ENCODE measurements at places on chromosomes 12 and 14.

DNA sequence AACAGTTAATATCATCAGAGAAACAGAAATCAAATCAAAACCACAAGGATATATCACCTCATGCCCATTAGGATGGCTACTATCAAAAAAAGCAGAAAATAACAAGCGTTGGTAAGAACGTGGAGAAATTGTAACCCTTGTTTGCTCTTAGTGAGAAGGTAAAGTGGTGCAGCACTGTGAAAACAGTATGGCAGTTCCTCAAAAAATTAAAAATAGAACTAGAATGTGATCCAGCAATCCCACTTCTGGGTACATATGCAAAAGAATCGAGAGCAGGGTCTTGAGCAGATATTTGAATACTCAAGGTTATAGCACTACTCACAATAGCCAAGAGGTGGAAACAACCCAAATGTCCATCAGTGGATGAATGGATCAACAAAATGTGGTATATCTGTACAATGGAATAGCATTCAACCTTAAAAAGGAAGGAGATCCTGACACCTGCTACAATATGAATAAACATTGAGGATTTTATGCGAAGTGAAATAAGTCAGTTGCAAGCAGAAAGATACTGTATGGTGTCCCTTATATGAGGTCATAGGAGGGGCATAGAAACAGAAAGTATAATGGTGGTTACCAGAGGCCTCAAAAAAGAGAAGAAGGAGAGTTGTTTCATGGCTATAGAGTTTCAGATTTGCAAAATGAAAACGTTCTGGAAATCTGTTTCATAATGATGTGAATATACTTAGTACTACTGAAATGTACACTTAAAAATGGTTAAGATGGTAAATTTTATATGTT, 131.0 kb upstream of the EEA1 start:
- DNase-seq: no peak

- DNase-seq: no peak
Observed at GRCh38 chr14:87139299-87139698, 853.7 kb downstream of the GALC start.

DNA sequence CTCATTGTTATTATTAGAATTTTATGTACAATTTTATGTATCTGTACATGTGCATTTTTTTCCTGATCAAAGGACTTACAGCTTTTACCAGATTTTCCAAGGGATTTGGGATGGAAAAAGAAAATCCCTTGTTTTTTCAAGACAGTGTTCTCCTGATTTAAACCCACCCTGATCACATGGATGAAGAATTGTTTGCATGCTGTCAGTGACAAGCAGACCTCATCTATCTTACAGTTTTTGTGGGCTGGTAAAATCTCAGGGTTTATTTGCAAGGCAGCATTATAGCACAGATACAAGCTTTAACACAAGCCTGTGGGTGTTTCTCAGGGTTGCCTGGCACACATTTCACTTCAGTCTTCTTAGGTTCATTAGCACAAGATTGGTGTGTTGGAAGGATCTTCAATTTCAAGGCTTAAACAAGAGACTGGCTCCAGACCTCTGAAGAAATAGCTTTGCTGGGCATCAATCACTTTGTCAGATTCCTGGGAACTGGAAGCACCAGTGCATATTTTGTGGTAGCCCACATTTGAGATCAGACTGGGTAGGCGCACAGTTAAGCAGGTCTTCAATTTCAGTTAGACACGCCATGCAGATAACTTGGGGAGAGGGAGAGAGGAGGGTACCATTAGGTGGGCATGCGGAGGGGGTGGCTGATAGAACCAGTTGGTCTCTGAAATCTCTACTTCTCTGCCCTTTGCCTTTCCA, 118.0 kb downstream of the TBX5 start:
- DNase-seq: no peak

GRCh38 chr12:29622251-29622650, 124.8 kb upstream of the OVCH1 start:
- no peak for DNase-seq

GRCh38 chr12:127717278-127717677, 549.7 kb upstream of the TMEM132C start:
- no peak for DNase-seq

DNA sequence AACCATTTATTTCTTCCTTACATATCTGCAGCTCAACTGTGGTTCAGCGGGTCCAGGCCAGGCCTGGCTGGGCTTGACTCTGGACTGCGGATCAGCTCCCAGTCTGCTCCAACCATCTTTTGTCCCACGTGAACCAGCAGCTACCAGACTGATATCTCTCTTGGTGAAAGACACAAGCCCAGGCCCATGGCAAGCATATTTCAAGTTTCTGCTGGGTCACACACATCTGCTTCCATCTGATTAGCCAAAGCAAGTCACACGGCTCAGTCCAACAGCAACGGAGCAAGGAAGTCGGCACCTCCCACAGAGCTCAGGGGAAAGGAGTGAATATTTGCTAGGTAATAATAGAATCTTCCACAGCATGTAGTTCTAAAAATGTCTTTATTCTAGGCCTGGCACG, 24.7 kb upstream of the MARK3 start:
- DNase-seq: no peak

GRCh38 chr12:50102646-50103309, 1.0 kb upstream of the GPD1 start:
- DNase-seq: no peak

GRCh38 chr14:85917716-85918115, 387.8 kb downstream of the FLRT2 start:
- DNase-seq: no peak

DNA sequence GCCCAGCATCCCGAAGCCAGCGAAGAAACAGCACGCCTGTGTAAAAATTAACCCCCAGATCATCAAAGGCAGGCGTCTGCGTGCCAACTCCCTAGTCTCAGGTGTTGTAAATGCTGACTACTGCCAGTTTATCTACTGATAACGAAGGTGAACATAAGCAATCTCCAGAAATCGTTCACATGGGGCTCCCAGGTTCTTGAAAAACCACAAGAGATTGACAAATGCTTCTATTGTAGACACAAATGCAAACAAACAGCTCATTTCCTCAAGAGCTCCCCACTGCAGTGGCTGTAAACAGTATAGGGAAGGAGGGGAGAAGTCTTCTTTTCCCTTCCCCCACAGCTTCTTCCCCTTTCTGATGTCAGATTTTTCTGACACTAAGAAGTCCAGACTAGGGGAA, 5.3 kb upstream of the PLEKHG3 start:
- DNase-seq: no peak

DNA sequence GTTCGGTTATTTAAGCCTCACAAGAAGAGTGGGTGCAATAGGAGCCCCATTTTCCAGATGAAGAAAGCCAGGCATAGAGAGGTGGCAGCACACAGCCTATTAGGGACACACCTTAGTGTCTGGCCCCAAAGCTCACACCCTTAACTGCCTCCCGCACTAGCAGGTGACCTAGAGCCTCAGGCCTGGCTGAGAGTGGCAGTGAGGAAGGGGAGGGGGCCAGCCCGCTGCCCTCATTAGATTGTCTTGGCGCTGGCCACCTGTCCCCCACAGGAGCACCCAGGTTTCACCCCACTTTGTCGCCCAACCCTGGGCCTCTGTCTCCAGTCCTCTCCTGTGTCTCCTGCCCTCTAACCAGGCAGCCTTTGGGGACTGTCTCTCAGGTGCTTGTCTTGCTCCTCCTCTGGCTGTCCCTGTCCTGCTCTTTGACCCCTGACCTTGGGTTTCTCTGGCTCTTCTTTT, 18.5 kb upstream of the PGF start:
- no peak for DNase-seq

DNA sequence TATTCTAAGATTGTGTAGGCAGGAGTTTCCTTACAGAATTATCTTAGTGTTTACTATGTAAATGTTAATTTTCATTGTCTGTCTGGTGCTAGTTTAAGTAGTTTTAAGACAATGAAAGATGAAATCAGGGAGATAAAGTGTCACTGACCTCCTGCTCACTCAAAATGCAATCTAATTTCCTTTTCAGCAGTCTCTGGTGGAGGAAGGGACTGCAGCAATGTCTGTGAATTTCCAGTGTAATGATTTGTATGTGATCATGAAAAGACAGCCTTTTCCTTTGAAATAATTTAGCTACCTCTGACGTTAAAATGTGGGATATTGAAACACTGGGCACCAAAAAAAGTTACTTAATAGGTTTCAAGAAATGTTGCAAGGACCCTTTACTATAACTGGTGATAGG, 779.7 kb upstream of the FLRT2 start:
- no peak for DNase-seq

DNA sequence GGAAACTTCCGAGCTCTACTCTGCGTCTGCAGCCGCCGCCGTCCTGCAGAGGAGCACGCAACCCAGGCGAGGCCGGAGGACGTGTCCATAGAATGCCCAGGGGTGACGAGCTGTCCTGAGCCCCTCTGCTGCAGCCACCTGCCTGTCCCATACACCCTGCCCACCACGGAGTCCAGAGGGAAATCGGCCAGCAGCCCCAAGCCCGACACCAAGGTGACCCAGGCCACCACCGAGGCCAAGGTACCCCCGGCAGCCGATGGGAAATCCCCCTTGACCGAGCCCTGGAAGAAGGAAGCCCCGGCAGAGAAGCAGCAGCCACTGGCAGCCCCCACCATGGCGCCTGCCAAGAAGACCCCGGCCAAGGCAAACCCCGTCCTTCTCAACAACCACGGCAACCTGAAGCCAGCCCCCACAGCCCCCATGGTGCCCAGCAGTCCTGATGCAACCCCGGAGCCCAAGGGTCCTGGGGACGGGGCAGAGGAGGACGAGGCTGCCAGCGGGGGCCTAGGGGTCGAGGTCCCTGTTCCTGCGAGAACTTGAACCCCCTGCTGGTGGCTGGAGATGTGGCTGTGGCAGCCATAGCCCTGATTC, 128.7 kb upstream of the C14orf180 start:
- DNase-seq: no peak

- DNase-seq: no peak
Observed at GRCh38 chr14:34303811-34304210, 158.2 kb downstream of the SPTSSA start.

- DNase-seq: no peak
Observed at GRCh38 chr12:40560848-40561247, 131.4 kb upstream of the CNTN1 start.

GRCh38 chr14:23086565-23086964, 8.4 kb downstream of the ACIN1 start:
- DNase-seq: no peak

- DNase-seq: no peak
Observed at GRCh38 chr14:100783630-100784370, 42.1 kb upstream of the MEG3 start.

DNA sequence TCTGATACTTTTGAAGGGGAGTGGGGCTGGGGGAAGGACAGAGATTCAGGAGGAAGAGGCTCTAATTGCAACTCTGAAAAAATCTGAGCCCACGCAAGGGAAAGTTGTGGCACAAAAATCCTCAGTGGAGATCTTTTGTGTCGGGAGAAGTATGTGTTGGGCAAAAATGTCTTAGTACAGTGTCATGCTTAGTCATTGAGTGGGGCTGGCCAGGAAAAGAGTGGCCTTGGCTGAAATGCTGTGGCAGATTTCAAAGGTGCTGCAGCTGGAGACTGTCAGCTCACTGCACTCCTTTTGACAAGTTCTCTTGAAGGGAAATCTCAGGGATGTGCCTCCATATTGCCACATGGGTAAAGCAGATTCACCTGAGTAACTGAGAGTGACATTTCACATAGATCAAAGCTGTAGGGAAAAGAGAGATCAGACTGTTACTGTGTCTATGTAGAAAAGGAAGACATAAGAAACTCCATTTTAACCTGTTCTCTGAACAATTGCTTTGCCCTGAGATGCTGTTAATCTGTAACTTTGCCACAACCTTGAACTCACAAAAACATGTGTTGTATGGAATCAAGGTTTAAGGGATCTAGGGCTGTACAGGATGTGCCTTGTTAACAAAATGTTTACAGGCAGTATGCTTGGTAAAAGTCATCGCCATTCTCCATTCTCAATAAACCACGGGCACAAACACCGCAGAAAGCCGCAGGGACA, 36.0 kb upstream of the GLIPR1 start:
- no peak for DNase-seq

DNA sequence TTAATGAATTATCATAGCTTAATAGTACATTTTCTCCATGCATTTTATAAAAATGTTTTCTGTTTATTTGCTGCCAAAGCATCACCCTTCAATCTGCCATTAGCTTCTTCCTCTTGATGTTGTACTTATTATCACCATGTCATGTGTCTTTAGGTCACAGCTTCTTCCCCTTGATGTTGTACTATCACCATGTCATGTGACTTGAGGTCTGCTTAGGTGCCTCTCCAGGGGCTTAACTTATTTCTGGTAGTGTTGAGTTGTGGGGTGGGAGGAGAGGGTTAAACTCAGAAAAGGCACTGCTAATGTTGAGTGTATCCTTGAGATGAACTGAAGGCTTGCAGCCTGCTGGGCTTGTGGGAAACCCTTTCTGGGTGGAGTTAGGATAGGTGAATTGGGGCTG, 87.8 kb downstream of the DAAM1 start:
- no peak for DNase-seq

DNA sequence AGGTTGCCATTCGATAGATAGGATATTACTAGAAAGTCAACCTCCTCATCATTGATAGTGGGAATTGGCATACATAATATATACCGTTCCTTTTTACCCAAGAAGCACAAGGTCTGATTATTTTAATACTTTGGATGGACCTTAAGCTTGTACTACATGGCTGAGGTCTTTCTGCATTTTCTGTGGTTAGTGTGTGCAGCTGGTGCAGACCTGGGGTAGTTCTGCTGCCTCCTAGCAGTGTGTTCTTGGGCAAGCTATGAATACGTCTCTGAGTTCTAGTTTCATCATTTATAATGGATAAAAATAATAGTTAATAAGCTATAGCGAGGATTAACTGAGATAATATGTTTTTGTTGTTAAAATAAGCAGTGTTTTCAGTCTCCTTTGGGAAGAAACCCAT, 2.2 kb downstream of the ZDHHC17 start:
- no peak for DNase-seq

DNA sequence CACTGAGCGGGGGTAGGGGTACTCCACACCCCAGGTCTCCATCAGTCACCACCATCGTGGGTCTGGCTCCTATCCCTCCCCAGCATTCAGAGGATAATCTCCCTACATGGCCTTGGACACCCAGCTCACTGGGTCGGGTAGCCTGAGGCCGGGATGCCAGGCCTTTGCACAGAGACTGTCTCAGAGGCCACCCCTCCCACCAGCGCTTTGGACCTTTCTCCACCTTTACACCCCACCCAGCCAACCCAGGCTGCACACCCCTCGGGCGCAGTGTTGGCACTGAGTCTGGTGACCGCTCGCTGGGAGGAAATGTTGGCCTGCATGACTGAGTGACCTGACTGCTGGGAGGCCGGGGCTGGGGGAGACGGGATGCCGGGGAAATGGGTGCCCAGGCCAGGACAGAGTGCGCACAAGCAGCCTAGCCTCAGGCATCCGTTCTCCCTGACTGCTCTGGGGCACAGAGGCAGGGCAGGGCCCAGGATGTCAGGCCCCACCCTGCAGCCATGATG, 10.6 kb upstream of the LBHD2 start:
- no peak for DNase-seq
